ENCODE measurements at places on chromosomes 1 and 21.

DNA sequence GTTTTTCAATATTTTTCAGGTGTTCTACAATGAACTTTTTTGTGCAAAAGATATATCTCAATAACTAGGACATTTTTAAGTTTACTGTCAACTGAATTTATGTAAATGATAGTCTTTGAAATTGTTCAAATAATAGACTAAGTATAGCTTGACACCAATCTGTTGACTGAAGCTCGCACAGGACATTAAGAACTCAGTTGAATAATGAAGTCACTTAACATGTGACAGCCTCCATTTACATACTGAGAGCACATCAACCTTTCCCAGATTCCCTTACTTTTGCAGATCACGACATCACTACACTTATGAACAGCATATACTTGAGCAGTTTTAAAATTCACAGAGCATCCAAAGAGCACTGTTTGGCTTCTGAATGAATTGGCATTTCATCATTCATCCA, 268.2 kb downstream of the LRRC7 start:
- DNase-seq: no peak

- no peak for DNase-seq
Measured at GRCh38 chr1:233390842-233391737, 63.6 kb downstream of the MAP3K21 start.

DNA sequence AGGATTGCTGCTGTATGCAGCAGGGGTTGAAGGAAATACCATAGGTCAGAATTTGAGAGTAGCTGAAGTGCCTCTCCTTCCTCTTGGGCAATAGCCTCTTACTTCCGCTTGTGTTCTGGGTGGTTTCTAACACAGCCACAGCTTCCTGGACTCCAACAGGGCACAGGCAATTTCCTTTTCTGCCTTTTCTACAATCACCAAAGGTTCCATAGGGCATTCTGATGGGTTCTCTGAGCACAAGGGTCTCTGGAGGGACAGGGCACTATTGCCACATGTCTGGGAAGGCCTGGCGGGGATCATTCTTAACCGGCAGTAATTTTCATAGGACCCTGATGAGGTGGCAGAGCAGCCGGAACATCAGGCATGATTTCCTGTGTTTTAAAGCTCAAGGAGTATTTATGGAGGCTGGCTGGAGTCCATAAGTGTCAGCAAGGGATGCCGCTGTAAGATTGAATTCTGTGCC, 5.5 kb upstream of the AGTRAP start:
- DNase-seq: no peak

DNA sequence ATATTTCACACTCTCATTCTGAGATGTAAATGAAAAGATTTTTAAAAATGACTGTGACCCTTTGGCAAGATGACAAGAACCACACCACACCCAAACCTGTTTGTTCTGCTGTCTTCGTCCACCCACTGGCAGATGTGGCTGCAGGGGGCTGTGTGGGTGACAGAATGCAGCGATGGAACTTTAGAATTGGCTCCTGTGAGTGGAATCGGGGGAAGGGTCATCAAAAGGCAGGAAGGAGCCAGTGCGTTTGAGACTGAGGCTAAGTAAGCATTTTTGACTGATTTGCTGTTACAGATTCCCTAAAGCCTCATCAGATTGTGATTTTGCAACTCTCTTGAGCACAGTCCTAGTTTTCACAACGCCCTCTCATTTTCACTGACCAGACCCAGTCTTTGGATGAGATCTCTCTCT, 111.2 kb upstream of the ADGRL2 start:
- DNase-seq: no peak

DNA sequence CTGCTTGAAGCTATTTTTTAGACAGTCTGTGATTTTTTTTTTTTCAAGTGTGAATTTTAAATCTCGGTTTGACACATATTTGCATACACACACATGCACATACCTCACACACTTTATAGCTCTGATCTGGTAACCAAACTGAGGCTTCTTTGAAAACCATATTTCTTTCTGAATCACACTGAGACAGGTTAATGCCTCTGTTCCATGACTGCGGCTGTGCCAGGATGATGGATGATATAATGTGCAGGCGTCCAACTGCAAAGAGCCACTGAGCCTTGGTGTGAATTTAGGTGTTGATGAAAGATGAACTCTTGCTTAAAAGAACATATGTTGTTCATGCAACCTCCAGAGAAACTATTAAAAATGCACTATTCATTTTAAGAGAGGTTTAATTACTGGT, 504.0 kb upstream of the OLFM3 start:
- no peak for DNase-seq

GRCh38 chr1:175635092-175635491, 108.3 kb downstream of the TNR start:
- no peak for DNase-seq

- DNase-seq: peak; percentile 87
Measured at GRCh38 chr1:155085504-155086127, 7.0 kb downstream of the EFNA3 start.

GRCh38 chr1:67594764-67595163, 90.2 kb upstream of the GADD45A start:
- DNase-seq: no peak

- DNase-seq: no peak
Measured at GRCh38 chr1:213830371-213830770, 157.4 kb upstream of the PROX1 start.

DNA sequence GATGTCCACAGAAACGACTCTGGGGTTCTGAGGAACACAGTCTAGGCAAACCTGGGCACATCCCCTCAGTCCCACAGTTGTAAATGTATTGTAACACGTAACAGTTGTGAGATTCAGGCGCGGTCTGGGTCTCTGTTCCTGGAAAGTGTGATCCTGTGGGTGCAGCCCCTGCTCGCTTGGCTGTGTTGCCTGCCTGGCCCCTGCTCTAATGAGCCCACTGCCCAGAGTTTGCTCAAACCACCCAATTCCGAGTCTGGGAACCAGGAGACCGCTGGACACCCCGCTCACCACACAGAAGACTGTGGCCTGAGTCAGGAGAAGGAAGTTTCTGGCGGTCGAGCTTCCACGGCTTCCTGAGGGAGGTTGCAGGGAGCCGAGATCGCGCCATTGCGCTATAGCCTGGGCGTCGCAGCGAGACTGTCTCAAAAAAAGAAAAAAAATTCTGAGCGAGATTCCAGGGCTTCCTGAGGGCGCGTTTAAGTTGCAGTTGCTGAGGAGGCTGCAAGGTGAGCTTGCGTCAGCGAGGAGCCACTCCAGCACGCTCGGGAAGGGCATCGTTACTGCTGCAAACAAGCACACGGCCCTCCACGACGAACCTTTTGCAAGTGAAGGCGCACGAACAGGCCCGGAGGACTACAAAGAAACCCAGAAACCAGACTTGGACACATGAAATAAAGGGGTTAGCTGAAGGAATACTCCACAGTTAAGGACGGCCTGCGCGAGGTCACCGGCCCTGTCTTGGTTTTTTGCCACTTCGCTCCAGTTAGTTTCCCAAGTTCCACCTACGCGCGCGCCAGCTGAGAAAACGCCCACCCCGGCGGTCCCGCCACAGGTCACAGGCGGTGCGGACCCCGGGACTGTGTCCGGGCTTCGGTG, 1.1 kb downstream of the C21orf58 start:
- DNase-seq: no peak

GRCh38 chr1:41731516-41732030, 187.1 kb downstream of the HIVEP3 start:
- DNase-seq: no peak

- no peak for DNase-seq
Measured at GRCh38 chr1:42618866-42619265, 39.4 kb upstream of the PPIH start.

Measured in stimulated activated CD4-positive, alpha-beta T cell treated with anti-CD3 and anti-CD28 coated beads, Interleukin-2, amount 100 ng/mL, for 4 hours (primary cell).